ENCODE measurements at places on chromosomes 1 and 21. TPM values are rescaled to one million over a fixed set of nuclear protein-coding genes. Genes with fewer than 3 reads are reported as not detected.

DNA sequence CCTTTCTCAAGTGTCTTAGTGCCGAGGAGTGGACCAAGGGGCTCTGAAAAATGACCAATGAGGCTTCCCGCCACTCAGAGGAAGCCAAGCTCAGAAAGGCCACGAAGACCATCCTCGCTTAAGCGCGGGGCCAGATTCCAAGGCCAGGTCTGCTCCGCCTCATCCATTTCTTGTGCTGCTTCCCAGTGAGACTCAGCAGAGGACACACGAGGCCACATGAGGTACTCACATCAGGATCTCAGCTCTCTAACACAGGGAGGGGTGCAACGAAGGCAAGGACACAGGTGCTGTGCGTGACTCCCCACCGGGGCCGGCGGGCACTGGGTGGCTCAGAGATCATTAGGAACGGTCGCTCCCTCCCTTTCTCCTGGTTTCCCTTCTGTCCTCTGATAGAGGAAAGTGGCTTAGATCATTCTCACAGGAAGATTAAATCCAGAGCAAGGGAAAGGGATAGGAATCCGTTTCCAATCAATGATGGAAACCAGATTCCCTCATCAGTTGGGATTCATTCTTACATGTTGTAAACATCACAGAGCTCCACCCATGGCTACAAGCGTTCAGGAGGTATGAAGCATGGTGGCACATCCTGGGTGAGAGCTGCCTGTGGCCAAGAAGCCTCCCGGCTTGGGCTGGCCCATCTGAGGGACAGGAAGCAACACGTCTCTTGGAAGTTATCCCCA, 46.7 kb downstream of the CAPZB start:
- DNase-seq: no peak

GRCh38 chr1:228735871-228736586, 750 bp downstream of the RHOU start:
- peak; percentile 46 for DNase-seq

GRCh38 chr1:200525090-200525987, 95.2 kb downstream of the KIF14 start:
- no peak for DNase-seq

The RAB7B gene
- polyA plus RNA-seq: 0.20 TPM

- peak; percentile 6 for DNase-seq
Measured at GRCh38 chr1:223319398-223319797, 44.6 kb downstream of the SUSD4 start.

DNA sequence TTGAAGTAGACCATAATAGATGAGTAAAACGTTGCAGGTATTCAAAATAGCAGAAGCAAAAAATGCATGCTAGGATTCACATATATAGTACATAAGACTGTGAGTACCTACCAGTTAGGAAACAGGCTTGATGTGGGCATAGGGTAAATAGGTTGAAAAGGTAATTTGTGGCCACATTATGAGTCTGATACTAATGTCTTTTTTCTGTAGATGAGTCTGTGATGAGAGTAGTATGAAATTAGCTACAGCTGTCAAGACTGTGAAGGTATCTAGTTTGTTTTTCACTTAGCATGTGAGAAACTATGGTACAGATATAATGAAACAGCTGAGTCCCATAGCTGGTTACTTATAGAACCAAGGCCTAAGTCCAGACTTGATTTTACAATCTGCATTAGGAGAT, 12.4 kb upstream of the SPATA1 start:
- DNase-seq: no peak

DNA sequence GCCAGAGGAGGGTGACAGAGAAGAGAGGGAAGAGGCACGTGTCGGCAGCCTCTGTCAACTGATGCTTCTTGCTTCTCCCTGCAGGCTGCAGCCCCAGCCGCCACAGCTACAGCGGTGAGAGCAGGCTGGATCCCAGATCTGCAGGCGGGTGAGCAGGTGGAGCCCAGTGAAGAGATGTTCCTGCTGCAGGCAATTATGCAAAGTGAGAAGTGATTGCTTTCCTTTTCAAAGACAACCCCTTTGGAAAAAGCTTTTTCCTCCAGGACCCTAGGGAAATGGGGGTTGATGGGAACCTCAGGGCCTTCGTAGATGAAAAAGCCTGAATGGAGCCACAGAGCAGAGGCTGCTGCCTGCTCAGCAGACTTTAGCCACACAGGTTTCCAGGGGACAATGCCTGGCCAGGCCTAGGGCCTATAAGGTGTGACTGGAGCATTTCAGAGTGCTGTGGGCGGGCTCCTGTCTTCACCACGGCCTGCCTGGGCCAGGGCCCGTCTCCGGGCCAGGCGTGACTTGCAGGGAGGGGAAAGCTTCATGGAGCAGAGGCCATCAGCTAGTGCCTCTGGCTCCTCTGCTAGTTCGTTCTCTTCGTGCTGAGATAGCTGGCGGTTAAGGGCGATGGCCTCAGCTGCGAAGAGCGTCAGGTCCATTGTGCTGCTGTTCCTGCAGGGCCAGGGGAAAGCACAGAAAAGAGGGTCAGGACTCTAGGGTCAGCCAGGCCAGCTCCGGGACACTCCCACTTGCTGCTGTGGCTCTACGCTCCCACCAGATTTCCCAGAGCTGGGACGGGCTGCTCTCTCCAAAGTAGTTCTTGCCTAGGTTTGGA, 6.9 kb upstream of the KNCN start:
- DNase-seq: no peak

The PTPN7 gene
- 0.75 TPM for polyA plus RNA-seq

DNA sequence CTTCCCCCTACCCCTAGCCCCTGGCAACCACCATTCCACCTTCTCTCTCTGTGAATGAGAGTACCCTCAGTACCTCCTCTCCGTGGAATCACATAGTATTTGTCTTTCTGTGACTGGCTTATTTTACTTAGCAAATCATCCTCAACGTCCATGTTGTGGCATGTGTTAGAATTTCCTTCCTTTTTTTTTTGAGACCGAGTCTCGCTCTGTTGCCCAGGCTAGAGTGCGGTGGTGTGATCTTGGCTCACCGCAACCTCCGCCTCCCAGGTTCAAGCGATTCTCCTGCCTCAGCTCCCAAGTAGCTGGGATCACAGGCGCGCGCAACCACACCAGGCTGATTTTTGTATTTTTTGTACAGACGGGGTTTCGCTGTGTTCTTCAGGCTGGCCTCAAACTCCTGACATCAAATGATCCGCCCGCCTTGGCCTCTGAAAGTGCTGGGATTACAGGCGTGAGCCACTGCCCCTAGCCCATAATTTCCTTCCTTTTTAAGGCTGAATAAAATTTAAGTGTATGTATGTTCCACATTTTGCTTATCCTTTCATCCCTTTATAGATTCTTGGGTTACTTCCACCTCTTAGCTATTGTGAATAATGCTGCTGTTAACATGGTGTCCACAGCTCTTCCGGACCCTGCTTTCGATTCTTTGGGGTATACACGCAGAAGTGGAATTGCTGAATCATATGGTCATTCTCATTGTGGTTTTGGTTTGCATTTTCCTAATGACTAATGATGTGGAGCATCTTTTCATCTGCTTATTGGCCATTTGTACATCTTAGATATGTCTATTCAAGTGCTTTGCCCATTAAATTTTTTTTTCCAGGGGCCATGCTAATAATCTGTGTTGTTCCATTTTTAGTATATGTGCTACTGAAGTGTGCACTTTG, 32.3 kb downstream of the ERRFI1 start:
- no peak for DNase-seq

The KRTAP19-3 gene
- polyA plus RNA-seq: not detected

The KIF14 gene
- 0.28 TPM for polyA plus RNA-seq

The MAP3K7CL gene
- 3.5 TPM for polyA plus RNA-seq

GRCh38 chr1:44553127-44553758, 121.0 kb downstream of the TMEM53 start:
- no peak for DNase-seq

The LORICRIN gene
- polyA plus RNA-seq: not detected

GRCh38 chr1:154485106-154485505, 16.9 kb upstream of the TDRD10 start:
- no peak for DNase-seq

The GLMP gene
- polyA plus RNA-seq: 47.9 TPM

DNA sequence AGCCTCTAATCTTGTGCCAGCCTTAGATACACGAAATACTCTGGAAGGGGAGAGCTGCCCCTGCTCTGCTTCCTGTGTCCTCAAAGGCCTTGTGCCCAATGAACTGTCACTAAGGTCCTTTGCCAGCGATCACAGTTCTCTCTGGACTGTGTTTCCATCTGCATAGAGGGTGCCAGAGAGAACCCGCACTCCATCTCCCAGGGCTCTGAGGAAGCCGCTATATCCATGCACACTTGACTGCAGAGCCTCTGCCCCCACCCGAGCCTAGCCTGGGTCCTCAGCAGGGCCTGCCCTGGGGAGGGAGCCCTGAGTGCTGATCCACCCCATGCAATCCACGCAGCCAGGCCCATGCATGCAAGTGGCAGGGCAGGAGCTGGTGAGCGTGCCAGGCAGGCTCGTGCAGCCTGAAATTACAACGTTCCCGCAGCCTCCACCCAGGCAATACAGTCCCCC, 30.6 kb upstream of the KIF21B start:
- DNase-seq: no peak

The DNAI4 gene
- polyA plus RNA-seq: 0.43 TPM

- DNase-seq: no peak
Measured at GRCh38 chr1:86472152-86472551, 3.4 kb downstream of the CLCA1 start.

DNA sequence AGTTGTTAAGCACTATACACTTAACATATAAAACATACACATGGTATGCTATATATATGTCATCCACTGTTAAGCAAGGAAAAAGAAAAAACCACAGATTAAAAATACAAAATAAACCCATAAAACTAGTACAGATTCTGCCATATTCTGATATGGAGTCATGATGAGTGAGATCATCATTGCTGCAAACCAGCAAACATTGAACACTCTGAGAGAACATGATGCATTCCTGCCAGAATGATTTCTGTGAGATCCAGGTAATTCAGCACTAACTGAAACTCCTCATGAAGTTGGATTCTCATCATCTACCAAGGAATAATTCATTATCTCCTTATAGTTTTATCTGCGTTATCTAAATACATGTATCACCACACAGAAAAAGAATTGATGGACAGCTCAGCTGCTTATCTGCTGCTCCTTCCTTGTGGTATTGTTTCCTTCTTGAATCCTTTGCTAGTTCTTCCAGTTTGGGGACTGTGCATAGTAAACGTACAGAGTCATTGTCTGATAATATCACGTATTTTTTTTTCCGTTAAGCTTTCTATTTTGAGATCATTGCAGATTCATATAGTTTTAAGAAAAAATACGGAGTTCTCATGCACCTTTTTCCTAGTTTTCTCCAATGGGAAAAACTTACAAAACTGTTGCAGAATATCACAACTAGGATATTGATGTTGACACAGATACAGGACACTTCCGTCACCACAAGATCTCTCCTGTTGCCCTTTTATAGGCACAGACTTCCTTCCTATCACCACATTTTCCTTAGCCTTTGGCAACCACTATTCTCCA, 9.3 kb downstream of the RAB4A start:
- DNase-seq: no peak

- DNase-seq: no peak
Measured at GRCh38 chr1:24323281-24323680, 4.1 kb downstream of the GRHL3 start.

GRCh38 chr1:221992427-221992826, 250.5 kb upstream of the DUSP10 start:
- DNase-seq: no peak

- DNase-seq: no peak
Measured at GRCh38 chr1:190124068-190124467, 353.6 kb downstream of the BRINP3 start.

The PTGFR gene
- 0.67 TPM for polyA plus RNA-seq

The DRAM2 gene
- polyA plus RNA-seq: 15.7 TPM

DNA sequence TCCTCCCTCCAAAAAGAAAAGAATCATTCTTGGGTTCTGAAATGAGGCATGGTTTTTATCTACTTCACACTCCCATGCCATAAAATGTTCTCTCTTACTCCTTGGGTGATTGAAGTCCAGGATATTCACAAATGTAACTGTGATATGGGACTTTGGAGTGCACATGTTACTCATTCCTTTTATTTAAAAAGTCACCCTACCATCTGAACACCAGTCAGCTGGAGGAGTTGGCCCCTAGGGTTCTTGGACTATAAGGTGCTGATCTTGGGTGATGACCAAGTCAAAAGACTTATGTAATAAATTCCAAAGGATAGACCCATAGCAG, 128.4 kb downstream of the CLIC6 start:
- DNase-seq: no peak

The LEFTY2 gene
- polyA plus RNA-seq: not detected

DNA sequence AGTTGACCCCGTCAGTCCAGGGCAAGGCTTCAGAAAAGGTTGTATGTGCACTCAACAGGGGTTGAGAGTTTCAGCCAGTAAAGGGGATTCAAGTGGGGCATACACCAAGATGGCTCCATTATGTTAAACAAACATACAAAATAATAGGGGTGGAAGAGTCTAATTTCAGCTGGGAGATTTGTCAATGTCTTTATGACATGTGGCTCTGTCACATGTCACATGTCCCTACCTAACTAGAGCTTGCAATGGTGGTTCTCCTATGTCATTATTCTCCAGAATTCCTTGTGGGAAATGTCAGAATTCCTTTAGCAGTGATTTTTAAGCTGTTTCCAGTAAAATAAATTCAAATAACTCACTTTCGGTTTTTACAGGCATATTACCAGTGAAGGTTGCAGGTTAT, 392.0 kb upstream of the ADGRL4 start:
- no peak for DNase-seq

The KCNJ9 gene
- polyA plus RNA-seq: not detected

DNA sequence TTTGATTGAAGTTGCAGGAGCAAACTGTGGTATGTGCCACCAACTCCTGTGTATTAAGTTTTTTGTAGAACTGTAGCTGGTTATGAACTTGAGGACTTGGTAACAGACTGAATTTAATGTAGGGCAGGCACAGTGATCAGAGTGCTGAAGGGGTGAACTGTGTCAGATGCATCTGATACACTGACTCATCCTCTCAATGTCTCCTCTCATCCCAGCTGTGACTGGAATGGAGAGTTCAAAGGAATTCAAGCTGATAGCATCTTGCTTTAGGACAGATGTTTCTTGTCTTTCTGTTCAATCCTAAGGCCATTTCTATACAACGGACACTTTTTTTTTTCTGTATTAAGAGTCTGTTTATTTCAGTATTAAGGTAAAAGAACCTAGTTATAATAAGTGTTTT, 25.0 kb upstream of the GBP1 start:
- no peak for DNase-seq

- DNase-seq: no peak
Measured at GRCh38 chr1:172108161-172108893, 267.0 kb downstream of the DNM3 start.

- no peak for DNase-seq
Measured at GRCh38 chr1:110255392-110255787, 45.3 kb downstream of the KCNC4 start.

The APCS gene
- polyA plus RNA-seq: 2,014 TPM

The DCDC2B gene
- polyA plus RNA-seq: 0.08 TPM

DNA sequence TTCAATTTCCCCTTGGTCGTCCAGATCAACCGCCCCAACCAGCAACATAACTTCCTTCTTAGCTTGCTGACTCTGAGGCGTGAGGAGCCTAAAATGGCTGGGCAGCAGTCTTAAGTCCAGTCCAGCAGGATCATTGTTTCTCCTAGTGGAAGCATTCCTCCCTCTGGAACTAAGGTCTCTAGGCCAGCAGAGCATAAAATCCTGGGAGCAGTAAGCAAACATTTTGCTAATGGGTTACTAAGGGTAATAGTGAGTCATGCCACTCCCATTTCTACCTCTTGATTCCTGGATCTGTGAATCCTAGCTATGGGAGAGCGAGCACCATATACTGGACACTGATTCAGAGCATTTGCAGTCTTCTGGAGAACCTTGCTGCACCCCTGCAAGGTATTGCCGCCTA, 59.9 kb downstream of the ADSS2 start:
- no peak for DNase-seq

The CHI3L1 gene
- 5.2 TPM for polyA plus RNA-seq
